Chondrocyte (in vitro differentiated cells): ENCODE measurements at places on chromosomes 6 and 20.

DNA sequence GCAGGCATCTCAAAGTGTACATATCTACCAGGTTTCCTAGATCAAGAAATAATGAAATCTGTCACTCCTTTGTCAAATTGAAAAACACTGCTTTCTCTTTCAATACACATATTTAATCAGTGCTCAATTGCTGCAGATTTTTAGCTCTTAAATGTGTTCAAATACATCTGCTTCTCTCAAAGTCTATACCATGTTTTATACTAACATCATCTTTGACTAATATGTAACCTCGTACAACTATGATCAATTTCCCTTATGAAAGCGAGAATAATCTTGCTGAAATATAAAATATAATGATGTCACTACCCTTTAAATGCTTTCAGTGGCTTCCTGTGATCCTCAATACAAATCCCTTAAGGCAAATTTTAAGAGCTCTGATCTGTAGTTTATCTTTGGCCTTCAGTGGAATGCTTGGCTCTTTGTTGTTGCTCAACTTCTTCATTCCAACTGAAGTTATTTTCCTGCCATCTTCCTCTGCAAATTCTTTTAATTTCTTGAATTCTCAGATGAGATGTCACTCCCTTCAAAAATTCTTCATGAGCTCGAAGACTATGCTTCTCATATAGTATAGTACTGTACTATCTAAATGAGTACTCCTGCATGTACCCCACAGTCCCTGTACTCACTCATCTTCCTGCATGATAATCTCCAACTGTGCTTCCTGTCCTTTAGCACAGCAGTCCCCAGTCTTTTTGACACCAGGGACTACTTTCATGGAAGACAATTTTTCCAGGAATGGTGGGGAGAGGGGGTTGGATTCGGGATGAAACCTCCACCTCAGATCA lies 545.1 kb upstream of the GJE1 start:
- DNase-seq: no peak
- peaks cover 3% of the 10 kb centered on the region for H3K36me3 ChIP-seq

- no peak overlapping the region for H3K27ac ChIP-seq
- no peak overlapping the region for H3K4me3 ChIP-seq
- DNase-seq: no peak
- H3K36me3 ChIP-seq: no peaks in the 10 kb centered on the region
- no peaks in the 10 kb centered on the region for H3K27me3 ChIP-seq
- peaks cover 7% of the 10 kb centered on the region for H3K4me1 ChIP-seq
Measured at GRCh38 chr6:71190809-71191208, 97.8 kb upstream of the OGFRL1 start.

DNA sequence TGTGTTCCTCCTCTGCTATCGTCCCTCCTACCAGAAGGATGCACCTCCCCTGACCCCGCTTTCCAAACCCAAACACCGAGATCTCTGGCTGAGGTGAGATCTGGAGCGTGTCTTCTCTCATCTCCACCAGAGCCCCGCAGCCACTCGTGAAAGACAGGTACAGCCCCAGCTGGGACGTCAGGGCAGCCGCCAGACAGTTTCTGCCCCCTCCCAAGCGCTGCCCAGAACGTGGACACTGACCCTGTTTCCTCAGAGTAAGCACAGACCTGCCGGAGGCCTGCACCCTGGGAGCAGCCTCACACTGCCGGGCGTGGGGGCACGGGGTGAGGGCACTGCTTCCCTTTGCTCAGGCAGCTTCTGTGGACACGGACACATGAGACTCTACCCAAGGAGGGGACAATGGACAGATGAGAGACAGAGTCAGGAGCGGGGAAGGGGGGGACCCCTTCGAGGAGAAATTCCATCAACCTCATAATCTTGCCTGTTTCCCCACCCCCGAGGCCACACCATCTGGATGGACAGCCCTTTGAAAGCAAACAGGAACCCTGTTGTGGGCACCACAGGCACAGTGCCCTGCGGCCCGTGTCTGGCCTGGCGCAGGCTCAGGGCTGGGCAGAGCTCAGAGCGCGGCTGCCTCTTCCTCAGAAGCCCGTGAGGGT lies 210.6 kb downstream of the DLL1 start:
- peaks cover 2% of the 10 kb centered on the region for H3K4me1 ChIP-seq
- H3K27me3 ChIP-seq: peaks cover 38% of the 10 kb centered on the region
- H3K27ac ChIP-seq: no peak overlapping the region
- no peak for DNase-seq
- peak overlapping the region; percentile 20 for H3K4me3 ChIP-seq

DNA sequence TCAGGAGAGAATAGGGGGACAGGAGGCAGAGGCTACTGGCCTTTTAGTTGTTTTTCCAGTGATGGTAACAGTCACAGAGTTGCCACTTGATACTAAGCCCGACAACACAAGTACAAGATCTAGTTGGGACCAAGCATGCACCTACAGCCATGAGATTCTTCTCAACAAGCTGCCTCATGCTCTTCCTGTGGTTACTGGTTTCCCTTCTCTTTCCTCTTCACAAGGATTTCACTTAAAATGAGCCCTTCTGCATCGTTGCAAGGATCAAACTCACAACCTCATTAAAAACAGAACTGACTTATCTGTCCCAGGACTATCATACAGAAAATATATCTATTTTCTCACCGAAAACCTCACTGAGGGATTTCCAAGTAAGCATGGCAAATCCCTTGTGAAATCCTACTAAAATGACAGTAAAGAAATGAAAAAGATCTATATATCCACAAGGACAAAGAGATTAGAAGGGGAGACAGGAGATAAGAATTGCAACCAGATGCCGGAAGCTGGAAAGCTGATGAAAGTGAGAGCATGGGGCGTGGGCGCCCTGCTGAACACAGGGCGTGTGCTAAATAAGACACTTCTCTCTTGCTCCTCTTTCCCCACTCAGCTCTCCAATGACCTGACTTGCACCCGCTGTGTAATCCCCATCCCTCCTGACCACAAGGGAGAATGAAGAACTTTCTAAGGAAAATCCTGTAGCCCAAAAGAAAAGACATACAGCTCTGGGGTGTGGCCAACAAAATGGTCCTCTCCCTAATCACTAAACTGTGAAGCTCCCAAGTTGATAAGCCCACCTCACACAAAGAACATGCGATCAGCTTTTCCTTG lies 13.4 kb downstream of the MTFR2 start:
- no peaks in the 10 kb centered on the region for H3K4me1 ChIP-seq
- DNase-seq: no peak
- no peaks in the 10 kb centered on the region for H3K36me3 ChIP-seq
- H3K27me3 ChIP-seq: no peaks in the 10 kb centered on the region
- H3K27ac ChIP-seq: no peak overlapping the region
- H3K4me3 ChIP-seq: no peak overlapping the region

DNA sequence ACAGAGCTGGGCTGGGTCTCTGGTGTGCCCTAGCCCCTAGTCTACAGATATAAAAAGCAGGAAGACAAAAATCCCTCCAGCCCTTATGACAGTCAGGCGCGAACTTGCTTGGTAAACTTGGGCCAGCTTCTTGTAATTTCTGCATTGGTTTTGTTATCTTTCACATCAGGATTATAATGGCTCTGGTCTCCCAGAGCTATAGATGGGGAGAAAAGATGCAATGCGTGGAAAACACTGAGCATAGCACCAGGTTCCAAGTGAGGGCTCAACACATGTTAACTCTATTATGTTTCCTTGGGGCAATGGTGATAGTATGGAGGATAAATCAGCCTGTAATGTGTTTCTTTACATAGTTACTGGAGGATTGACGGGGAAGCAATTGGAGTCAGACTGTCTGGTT lies 246.8 kb upstream of the KCNG1 start:
- H3K36me3 ChIP-seq: peaks cover 4% of the 10 kb centered on the region
- no peak overlapping the region for H3K27ac ChIP-seq
- H3K27me3 ChIP-seq: peaks cover 8% of the 10 kb centered on the region
- no peak for DNase-seq
- H3K4me3 ChIP-seq: no peak overlapping the region
- H3K4me1 ChIP-seq: peaks cover 9% of the 10 kb centered on the region

DNA sequence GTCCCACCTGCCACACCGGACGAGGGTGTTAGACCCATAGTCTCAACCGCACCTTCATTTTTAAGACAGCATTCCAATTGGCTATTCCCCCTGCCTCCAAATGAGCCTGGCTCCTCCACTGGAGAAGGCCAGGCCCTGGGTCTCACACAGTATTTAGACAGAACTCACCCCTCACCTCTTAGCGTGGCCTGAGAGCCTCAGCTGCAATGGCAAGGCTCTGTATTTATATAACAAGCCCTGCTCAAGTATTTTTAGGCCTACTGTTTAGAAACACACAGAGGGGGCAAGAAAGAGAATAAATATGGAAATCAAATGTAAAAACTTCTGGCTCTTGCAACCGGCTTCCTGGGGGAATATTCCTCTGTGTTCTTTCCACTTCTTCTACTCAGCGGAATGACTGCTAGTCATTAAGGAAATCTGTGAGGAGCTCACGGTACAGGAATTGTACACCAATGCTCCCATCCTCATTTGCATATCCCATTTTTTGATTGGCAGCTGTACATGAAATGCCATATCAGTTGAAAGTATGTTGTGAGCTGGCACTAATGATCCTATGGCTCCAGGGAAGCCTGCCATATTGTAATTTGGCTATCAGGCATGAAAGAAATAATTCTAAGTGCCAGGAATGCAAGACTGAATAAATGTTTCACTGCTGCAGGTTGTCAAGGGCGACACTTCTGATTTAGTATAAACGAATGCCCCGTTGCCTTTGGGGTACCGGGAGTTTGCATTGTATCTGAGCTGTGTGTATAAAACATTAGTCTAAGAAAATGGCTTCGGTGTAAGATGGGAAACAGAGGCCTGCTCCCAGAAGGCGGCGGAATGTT lies 207.5 kb downstream of the ZNF217 start:
- no peak overlapping the region for H3K27ac ChIP-seq
- peaks cover 8% of the 10 kb centered on the region for H3K27me3 ChIP-seq
- DNase-seq: no peak
- no peaks in the 10 kb centered on the region for H3K4me1 ChIP-seq

- no peaks in the 10 kb centered on the region for H3K36me3 ChIP-seq
- DNase-seq: no peak
- no peak overlapping the region for H3K27ac ChIP-seq
- no peaks in the 10 kb centered on the region for H3K4me1 ChIP-seq
- H3K27me3 ChIP-seq: peaks cover 3% of the 10 kb centered on the region
Measured at GRCh38 chr20:21053002-21053762, 53.0 kb downstream of the LINC00237 start.

DNA sequence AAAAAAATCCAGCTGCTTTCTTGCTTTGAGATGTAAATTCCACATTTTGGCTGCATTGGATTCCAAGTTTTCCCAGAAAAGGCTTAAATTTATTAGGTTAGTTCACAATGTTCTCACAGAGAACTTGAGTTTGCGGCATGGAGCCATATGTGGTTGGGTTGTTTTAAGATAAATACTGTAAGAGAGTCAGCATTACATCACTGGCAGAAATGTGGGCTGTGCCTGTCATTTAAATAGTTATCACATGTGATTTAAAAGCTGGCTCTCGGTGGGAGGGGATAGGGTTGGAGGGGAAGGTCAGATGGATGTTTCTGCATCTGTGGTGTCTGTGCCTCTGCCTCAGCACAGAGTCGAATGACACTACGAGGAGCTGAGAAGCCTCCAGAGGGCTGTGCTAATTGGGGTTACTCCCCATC lies 73.8 kb upstream of the SCP2D1 start:
- peaks cover 24% of the 10 kb centered on the region for H3K4me1 ChIP-seq
- DNase-seq: no peak
- peak overlapping the region; percentile 67 for H3K27ac ChIP-seq
- H3K4me3 ChIP-seq: no peak overlapping the region
- no peaks in the 10 kb centered on the region for H3K27me3 ChIP-seq

DNA sequence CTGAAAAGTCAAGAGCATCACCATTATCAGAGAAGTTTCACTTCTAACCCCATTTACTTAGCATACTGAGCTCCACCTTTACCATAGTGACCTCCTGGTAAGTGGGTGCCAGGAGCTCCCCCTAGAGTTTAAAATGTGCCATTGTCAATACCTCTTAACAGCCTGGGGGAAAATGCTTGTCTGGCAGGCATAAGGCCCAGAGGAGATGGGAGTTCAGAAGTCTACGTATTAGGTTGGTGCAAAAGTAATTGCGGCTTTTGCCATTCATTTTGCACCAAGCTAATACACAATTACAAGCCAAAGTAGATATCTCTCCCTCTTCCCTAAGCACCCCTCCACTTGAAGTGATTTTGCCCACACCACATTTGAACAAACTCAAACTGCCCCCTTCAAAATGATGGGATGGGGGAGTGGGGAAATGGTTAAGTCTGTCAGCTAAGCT lies 919.0 kb downstream of the KIF16B start:
- no peak overlapping the region for H3K4me3 ChIP-seq
- no peak for DNase-seq
- peaks cover 33% of the 10 kb centered on the region for H3K4me1 ChIP-seq
- H3K27me3 ChIP-seq: no peaks in the 10 kb centered on the region
- no peak overlapping the region for H3K27ac ChIP-seq

DNA sequence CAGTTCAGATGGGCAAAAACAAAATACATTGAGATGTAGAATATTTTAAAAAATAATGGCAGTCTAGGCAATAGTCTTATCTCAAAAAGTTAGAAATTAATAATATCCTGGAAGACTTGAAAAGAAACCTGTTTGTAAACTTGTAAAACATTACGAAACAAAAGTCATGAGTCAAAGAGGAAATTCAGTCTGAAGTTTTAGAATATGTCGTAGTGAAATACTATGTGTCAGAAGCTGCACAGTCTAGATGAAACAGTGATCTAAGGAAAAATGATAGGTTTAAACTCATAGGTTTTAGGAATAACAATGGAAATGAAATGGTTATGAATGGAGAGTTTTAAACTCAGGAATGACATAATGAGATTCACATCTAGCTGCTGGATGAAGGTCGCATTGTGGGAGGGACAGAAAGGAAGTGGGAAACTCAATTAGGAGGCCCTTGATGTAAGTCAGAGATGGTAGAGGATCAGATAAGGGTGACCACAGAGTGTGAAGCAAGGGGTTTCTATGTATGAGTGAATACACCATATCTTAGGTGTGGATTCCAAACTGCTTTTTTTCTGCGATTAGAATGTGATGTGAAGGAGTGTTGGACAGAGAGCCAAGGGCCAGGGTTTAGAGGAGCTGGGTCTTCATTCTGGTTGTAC lies 2.8 kb downstream of the SNRPB2 start:
- H3K4me3 ChIP-seq: no peak overlapping the region
- DNase-seq: no peak
- peaks cover 15% of the 10 kb centered on the region for H3K36me3 ChIP-seq
- H3K27me3 ChIP-seq: peaks cover 4% of the 10 kb centered on the region
- H3K4me1 ChIP-seq: peaks cover 27% of the 10 kb centered on the region

- H3K27me3 ChIP-seq: peaks cover 41% of the 10 kb centered on the region
- H3K4me1 ChIP-seq: peaks cover 5% of the 10 kb centered on the region
- H3K4me3 ChIP-seq: no peak overlapping the region
- H3K27ac ChIP-seq: no peak overlapping the region
- H3K36me3 ChIP-seq: no peaks in the 10 kb centered on the region
Measured at GRCh38 chr20:44851545-44851944, 34.0 kb upstream of the YWHAB start.

DNA sequence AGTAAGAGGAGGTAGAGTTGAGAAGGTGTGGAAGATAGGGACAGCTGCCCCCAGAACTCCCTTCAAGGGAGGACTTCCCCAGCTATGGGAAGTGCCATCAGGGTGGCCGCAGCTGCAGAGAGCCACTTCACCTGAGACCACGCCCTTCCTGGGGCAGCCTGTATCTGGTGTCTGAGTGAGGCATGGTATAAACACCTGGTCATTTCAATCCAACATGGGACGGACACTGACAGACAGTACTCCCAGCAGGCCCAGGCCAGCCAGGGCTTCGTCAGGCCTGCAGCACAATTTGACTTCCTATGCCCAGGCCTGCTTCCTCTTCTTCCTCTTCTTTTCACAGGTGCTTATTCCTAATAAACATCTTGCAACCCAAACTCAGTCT lies 4.5 kb downstream of the SOX12 start:
- H3K27ac ChIP-seq: peak overlapping the region; percentile 82
- DNase-seq: no peak
- no peak overlapping the region for H3K4me3 ChIP-seq
- no peaks in the 10 kb centered on the region for H3K27me3 ChIP-seq
- peaks cover 34% of the 10 kb centered on the region for H3K4me1 ChIP-seq
